ENCODE measurements at places on chromosomes 6 and 20. TPM values are rescaled to one million over a fixed set of nuclear protein-coding genes. Genes with fewer than 3 reads are reported as not detected.

Gene BTN2A1
- 4.7 TPM for total RNA-seq

Gene ZC2HC1B
- not detected for total RNA-seq

Gene PNPLA1
- not detected for total RNA-seq

Gene TRPC4AP
- 49.3 TPM for total RNA-seq

Gene ADGRF1
- total RNA-seq: 12.9 TPM

Gene POU5F1
- 1.2 TPM for total RNA-seq

Gene PRPH2
- total RNA-seq: not detected

Gene HLA-DQA1
- not detected for total RNA-seq

Gene RRAGD
- 1.2 TPM for total RNA-seq

Gene BEND6
- 1.2 TPM for total RNA-seq

Gene PTCRA
- not detected for total RNA-seq

Gene LY6G6F
- total RNA-seq: not detected

Gene BPIFB3
- total RNA-seq: not detected

Gene DNAH8
- total RNA-seq: not detected

Gene COL9A1
- total RNA-seq: not detected

Gene PET117
- 11.6 TPM for total RNA-seq

Gene DEF6
- 52.8 TPM for total RNA-seq

Gene MDFI
- total RNA-seq: 415 TPM

Gene GSTA3
- total RNA-seq: not detected

Gene GABRR1
- total RNA-seq: not detected

Gene BPI
- total RNA-seq: not detected

Gene HCK
- not detected for total RNA-seq

Gene APOM
- total RNA-seq: 1.2 TPM

Gene C6orf15
- 0.16 TPM for total RNA-seq

Gene ADGRF4
- 3.1 TPM for total RNA-seq

Gene OTOR
- not detected for total RNA-seq

Data from hair follicular keratinocyte (primary cell).